ENCODE measurements at places on chromosomes 7 and 10.
A peak's percentile ranks its signal among the peaks of the same experiment; 100 is the strongest.

DNA sequence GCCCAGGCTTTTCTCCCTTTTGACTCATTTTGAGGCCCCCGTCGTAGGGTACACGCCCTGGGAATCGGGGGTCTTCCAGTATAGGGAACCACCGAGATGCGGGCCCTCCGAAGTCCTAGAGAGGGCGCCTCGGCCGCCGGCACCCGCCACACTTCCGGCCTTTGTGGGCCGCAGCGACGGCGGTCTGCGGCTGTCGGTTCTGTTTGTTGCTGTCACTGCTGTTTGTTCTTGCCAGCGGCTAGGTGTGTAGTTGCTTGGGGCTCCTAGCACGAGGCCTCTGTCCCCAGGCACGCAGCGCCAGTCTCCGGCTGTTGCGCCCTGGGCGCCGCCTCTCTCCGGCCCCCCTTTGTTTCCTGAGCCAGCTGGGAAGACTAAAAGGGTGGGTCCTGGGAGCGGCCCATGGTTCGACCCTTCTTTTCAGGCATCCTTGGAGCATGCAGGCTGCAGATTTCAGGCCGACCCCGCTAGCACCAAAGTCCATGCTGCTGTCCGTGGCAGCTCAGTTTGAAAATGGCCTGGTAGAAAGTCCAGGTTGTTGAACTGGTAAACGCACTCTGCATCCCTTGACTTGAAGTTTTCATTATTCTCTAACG, 17.8 kb upstream of the ZKSCAN1 start:
- peak; percentile 47 for DNase-seq

GRCh38 chr7:80902019-80902418, 16.8 kb downstream of the SEMA3C start:
- DNase-seq, result no peak

DNA sequence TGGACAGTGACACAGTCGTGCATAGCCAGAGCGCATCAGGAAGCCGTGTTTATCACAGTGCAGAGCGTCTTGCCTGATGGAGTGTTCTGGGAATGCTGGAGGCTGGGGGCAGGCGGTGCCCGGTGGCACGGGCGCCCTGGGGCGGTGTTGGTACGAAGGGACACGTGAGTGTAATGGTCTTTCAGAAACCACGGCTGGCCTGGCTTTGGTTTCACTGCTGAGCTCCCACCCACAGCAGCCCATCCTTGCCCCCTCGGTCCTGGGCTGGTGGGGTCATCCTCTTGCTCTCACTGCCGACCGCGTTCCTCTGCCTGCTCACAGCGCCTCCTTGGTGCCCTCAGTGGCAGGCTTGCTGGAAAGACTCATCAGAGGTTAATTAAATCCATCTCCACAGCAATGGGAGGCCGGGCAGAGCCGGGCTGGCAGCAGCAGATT, 50.6 kb downstream of the NKX6-2 start:
- DNase-seq, result no peak

DNA sequence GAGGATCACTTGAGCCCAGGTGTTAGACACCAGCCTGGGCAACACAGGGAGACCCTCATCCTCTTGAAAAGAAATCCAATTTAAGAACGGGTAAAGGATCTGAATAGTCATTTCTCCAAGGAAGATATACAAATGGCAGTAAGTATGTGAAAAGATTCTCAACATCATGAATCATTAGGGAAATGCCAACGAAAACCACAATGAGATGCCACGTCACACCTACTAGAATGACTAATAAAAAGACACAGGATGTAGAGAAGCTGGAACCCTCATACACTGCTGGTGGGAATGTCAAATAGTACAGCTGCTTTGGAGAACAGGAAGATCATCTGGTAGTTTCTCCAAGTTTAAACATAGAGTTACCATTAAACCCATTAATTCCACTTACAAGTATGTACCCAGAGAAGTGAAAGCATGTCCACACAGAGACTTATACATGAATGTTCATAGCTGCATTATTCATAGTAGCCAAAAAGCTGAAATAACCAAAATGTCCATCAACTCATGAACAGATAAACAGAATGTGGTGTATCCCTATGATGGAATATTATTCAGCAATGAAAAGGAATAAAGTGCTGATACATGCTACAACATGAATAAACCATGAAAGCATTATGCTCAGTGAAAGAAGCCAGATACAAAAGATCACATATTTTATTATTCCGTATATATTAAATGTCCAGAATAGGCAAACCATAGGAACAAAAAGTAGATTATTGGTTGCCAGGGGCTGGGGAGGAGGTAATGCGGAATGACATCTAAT, 13.1 kb upstream of the ZMIZ2 start:
- no peak for DNase-seq

DNA sequence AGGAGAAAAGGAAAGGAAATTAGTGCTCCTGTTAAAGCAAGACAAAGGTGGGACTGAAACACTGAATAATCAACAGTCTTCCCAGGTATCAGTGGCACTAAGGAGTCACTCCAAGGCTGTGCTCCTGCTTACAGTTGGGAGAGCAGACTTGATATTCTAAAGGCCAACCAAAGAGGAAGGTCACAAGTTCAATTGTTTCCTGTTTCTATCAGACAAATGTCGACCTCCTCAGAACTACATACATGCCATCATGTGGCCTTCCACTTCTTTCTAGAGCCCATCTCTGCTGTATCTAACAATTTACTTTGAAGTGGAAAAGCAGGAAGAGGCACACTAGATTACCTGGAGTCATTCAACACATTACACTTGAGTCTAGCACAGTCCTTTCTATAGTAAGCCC, 3.4 kb downstream of the ZNF239 start:
- DNase-seq, result no peak

DNA sequence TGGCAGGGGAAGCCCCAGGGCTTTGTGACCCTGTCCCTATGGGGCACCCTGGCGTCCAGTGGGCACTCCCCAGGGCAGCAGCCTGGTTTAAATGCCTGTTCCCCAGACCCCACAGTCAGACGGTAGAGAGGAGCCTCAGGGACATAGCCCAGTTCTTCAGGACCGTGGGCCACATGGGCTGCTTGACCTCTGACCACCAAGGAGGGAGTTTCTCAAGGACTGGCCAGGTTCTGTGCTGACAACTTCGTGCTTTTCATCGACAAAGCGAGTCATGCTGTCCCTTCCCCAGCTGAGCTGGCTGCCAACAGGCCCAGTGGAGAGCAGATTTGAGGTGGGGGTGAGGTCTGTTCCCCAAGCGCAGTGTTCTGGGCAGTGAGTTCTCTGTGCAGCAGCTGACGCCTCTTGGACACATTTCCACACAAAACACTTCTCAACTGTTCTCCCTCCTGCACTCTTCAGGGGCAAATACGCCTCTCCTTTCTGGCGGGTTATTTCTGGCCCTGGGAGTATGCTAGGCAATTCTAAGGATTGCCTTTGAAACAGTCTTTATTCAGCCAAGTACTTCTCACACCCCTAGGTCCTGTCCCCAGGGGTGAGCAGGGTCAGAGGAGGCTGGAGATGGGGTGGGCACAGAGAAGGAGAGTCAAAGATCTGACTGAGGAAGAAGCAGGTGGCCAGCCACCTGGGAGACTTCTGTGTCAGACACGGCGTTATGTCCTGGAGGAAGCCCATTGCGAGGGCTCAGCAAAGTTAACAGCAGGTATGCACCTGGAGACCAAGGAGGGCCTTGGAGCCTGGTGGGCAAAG, 57.3 kb upstream of the CAMK2B start:
- DNase-seq, result no peak

DNA sequence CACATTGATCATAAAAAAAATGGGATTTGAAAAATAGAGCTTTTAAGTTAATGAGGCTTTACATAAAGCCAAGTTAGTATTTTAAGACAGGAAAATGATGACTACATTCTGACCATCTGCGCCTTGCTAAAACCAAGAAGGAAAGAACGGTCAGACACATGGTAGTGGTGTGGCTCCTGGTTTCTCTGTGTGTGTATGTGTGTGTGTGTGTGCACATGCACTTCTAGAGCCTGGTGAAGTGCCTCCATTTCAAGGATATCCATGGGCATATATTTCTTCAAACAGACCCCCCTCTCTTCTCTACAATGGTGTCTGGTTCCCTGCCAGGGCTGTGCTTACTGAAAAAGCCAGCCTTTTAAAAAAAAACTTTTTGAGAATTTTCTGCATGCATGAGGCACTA, 80.9 kb downstream of the FRMPD2 start:
- no peak for DNase-seq

- no peak for DNase-seq
These were observed 721 bp downstream of the ARL3 start for GRCh38 chr10:102713539-102713813.

- DNase-seq, result no peak
These were observed 17.6 kb downstream of the HTRA1 start for GRCh38 chr10:122478971-122479370.

GRCh38 chr10:112593023-112593422, 146.0 kb downstream of the VTI1A start:
- DNase-seq, result no peak

- no peak for DNase-seq
These were observed 1078.3 kb downstream of the NRG3 start for GRCh38 chr10:82953331-82953730.

GRCh38 chr7:158074896-158075632, 512.6 kb downstream of the PTPRN2 start:
- no peak for DNase-seq

DNA sequence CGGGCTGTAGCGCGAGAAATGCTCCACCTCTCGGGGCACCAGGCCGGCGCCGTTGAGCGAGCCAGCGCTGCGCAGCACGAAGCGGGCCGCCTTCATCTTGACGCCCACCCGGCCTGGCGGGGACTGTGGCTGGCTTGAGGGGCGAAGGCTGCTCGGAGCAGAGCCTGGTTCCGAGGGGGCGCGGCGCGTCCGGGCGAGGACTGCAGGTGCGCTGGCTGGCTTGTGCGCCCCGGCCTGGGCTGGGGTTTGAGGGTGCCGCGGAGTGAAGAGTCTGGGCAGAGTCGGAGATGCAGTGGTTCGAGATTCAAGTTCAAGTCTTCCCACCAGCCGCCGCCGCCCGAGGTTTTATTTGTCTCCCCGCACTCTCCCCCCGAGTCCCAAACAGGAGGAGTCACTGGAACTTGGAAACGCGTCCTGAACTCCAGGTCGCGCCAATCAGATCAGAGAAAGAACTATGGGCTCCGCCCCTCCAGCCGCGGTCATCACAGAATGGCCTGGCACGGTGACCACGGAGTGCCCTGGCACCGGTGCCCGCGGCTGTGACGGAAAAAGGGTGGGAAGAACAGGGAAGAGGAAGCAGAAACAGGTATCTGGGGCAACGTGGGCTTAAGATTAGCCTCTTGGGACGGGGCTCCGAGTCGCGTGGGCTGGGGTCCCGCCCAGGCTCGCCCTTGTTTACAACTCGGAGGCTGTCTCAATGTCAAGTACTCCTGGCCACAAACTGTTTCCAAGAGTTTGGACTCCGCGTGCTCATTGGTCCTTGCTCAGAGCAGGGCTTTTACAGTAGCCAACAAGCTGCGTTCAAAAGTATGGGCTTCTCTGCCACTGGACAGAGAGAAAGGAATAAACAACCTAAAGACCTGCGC, at the start of gene PDK4:
Gene PDK4, minus strand, starts transcription at position 319 of the 866 bp plus-strand sequence. Its CDS starts 223 bp downstream, at position 96.
- DNase-seq, result no peak

GRCh38 chr7:143299346-143299745, 11.2 kb downstream of the CASP2 start:
- DNase-seq, result no peak

DNA sequence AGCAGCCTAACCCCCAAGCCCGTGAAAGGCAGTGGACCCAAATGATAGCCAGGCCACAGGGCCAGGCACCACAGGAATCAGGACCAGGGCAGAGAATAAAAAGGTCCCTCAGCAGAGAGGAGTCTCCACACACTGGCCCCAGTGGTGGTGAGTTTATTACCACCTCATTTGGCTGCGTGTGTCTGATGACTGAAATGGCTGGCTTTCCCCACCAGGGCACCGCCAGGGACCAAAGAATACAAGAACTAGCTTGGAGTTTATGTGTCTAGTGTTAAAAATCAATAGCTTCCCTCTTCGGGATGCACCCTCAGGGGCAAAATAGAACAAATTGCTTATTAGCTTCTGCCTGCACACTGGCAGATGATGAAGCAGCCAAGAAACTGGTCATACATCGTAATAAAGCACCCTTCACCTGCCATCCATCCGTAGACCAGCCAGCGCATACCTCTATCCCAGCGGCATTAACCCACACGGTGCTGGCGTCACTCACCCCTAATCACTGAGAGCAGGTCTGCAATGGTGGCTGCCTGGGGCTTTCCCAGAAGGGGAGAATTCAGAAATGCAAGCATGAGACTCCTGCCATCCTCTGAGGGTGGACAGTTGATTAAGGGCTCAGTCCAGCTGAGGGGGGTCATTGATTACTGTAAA, 223.7 kb upstream of the ZMIZ1 start:
- no peak for DNase-seq

- DNase-seq, result no peak
These were observed 216.2 kb downstream of the KIAA1217 start for GRCh38 chr10:24425151-24425550.

DNA sequence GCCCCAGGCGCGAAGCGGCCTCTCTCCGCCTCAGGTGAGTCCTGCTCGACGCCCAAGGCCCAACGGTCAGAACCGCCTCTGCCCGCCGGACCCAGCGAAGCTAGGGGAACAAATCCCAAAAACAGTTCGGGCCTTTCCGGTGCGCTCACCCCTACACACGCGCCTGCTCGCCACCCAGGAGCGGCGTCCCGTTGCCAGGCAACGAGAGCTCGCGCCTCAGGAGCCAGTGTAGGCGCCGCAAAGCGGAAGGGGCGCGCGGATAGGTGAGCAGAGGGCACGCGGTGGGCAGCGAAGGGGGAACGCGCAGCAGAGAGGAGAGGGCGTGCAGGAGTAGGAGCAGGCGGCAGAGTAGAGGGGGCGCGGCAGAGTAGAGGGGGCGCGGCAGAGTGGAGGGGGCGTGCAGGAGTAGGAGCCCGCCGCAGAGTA, at the start of the genes DYDC1 and DYDC2:
Gene DYDC1, minus strand, starts transcription at position 193 of the 426 bp plus-strand sequence. CDS start 4,154 bp downstream, outside the sequence.
Gene DYDC2, plus strand, starts transcription at position 219 of the 426 bp plus-strand sequence. CDS start 5,663 bp downstream, outside the sequence.
- no peak for DNase-seq

DNA sequence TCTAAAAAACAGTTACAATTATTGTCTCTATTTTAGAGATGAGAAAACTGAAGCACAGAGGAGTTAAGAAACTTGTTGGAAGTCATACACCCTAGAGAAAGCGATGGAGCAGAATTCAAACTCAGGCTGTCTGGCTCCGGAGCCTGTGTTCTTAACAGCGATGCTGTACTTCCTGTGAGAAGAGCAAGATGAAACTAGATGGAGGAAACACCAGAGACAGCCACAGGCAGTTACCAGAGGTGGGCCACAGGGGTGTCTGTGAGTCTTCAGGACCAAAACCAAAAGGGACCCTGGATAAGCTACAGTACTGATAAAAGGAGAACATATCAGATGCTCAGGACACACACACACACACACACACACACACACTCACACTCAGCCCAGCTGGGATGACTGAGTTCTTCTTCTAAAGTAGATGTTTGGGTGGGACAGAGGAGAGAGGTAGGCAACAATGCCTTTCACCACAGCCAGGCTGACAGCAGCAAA, 289.2 kb downstream of the FZD1 start:
- no peak for DNase-seq

DNA sequence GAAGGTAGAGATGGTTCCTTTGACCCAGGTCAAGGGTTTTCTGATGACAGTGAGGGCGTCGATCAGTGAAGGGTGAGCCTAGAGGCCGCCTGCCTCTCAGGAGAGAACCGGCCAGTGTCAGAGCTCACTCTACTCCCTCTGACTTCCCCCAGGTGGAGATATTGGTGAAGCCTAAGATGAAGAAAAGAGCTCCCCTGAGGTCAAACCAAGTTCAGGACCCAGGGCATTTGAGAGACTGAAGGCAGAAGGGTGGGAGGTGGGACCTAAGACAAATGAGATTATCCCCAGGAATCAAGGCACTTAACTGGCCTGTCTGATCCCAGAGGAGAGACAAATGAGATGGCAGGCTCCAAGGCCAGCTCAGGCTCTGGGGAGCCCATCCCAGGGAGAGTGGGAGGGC, 104.7 kb downstream of the CDH23 start:
- DNase-seq, result no peak
